ENCODE measurements at places on chromosomes 4 and X.

- DNase-seq, result no peak
These were observed 31.1 kb upstream of the MAMLD1 start for GRCh38 chrX:150332023-150332422.

- DNase-seq, result no peak
These were observed 56.7 kb downstream of the TSPAN5 start for GRCh38 chr4:98601708-98602107.

GRCh38 chr4:9904976-9905587 is 116.2 kb downstream of the SLC2A9 start:
- DNase-seq, result no peak

- DNase-seq, result no peak
These were observed 109.4 kb downstream of the SCLT1 start for GRCh38 chr4:128983771-128984485.

DNA sequence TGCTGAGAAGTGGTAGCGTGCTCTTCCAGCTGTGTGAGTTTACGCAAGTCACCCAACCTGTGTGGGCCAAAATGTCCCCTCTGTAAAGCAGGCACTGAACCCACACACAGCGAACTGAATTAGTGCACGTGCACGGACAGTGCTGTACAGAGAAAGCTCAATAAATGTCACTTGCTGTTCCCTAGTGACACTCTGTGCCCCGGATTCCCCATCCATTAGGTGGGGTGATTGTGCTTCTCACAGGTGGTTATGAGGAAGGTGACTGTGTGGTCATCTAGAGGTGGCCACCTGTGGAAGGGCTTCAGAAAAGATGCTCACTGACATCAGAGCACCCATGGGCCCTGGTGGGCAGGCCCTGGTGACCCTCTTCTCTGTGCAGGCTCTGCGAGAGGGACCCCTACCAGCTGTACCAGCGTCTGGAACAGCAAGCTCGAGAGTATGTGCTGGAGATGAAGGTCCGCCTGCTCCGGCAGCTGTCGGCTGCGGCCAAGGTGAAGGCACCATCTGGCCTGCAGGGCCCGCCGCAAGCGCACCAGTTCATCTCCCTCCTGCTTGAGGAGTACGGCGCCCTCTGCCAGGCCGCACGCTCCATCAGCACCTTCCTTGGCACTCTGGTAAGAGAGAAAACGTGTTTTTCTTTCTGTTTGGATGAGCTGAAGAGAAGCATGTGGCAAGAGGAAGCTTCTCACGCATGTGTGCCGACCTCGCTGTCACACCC is 94.3 kb downstream of the FAM193A start:
- DNase-seq, result no peak

- DNase-seq, result no peak
These were observed 951.7 kb upstream of the LCORL start for GRCh38 chr4:18973296-18973695.

DNA sequence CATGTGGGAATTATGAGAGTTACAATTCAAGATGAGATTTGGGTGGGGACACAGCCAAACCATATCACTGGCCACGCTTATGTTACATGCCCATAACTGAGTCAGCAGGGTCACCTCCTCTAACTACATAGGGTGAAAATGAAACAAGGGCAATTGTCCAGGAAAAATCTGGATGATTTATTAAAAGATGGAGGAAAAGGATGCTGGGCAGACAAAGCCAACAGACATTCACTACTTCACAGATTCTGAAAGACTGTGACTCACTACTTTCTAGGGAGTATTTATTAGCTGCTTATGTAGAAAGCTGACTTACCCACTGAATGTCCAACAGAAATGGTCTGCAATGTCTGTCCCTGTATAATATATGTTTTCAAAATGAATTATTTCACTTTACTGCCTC is 72.4 kb downstream of the APBB2 start:
- peak; percentile 32 for DNase-seq

DNA sequence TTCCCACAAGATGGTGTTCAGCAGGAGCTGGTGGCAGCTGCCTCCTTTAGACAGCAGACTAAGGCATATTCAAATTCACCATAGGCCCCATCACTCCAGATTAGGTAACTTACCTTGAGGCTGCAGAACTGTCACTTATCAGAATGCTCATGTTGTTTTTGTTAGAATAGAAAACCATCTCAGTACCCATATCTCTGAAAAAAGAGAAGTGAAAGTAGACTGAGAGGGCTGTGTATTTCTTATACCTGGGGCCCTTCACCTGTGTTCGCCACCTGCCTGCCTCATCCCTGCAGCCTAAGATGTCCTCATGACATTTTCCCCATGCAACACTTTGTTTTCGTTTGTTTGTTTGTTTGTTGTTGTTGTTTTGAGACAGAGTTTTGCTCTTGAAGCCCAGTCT is 32.9 kb upstream of the SPRY1 start:
- no peak for DNase-seq

DNA sequence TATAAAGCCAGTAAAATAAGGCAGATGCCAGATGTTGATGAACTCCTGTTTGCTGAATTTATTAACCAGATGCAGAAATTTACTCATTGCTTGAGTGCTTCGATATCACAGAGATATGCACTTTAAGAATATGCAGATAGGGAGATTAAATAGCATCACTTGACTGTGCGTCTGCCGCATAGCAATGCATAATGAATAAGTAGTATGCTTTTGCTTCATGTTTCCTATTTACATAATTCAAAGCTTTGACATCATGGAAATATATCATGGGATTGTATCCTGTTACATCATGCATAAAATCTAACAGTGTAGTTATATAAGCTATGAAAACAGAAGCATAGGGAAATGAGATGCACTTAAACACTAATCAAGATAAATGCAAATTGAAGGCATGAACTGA is 45.9 kb downstream of the VEGFC start:
- no peak for DNase-seq

- no peak for DNase-seq
These were observed 149.5 kb downstream of the SHROOM3 start for GRCh38 chr4:76584241-76585152.

DNA sequence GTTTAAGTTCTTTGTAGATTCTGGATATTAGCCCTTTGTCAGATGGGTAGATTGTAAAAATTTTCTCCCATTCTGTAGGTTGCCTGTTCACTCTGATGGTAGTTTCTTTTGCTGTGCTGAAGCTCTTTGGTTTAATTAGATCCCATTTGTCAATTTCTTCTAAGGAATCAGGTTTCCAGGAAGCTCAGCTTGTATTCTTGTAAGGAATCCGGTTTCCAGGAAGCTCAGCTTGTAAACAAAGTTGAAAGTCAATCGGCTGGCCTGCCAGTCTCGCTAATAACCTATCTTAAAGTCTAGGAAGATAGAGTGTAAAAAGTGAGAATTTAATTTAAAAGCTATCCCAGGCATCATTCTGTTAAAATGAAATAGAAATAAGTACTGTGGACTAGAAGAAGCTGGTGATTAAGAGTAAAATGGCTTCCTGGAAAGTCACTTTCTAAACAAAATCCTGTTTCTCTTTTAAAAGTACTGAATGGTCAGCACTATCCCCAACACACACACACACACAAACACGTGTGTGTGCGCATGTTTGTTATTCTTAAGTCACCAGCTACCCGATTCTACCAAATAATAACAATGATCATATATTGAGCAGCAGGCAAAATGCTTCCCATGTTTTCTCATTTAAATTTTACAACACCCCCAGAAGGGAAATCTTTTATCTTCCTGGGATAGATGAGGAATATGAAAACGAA is 171.7 kb downstream of the PAPSS1 start:
- DNase-seq, result no peak

- no peak for DNase-seq
These were observed 595.3 kb downstream of the ARAP2 start for GRCh38 chr4:35649011-35649410.

GRCh38 chr4:81032771-81033684 is 2.5 kb downstream of the BMP3 start:
- no peak for DNase-seq

- no peak for DNase-seq
These were observed 59.3 kb downstream of the FTHL17 start for GRCh38 chrX:31012509-31013025.

GRCh38 chr4:5812506-5813229 is 80.2 kb downstream of the CRMP1 start:
- peak; percentile 84 for DNase-seq

- no peak for DNase-seq
These were observed 209.8 kb downstream of the KCNIP4 start for GRCh38 chr4:21738821-21739220.

- DNase-seq, result no peak
These were observed 61.5 kb upstream of the AP1S2 start for GRCh38 chrX:15915959-15916703.

DNA sequence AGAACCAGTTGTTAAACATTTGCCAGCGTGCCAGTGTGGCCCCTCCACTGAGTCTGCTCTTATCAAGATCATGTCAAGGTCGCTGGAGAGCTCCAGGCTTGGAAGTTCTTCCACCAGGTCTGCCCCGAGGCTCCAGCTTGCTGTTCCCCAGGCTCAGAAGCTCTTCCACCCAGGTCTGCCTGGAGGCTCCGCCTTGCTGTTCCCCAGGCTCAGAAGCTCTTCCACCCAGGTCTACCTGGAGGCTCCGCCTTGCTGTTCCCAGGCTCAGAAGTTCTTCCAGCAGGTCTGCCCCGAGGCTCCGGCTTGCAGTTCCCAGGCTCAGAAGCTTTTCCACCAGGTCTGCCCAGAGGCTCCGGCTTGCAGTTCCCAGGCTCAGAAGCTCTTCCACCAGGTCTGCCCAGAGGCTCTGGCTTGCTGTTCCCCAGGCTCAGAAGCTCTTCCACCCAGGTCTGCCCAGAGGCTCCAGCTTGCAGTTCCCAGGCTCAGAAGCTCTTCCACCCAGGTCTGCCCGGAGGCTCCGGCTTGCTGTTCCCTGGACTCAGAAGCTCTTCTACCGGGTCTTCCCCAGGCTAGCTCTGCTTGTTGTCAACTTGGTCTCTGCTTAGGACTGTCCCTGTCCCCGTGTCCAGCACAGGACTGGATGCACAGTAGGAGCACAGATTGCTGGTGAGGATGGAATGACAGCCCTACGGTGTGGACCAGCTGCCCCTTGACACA is 54.4 kb downstream of the HMX1 start:
- DNase-seq, result no peak

All from hepatic stellate cell (primary cell).